NAMALWA (cell line): ENCODE measurements at places on chromosomes 3 and 15.

DNA sequence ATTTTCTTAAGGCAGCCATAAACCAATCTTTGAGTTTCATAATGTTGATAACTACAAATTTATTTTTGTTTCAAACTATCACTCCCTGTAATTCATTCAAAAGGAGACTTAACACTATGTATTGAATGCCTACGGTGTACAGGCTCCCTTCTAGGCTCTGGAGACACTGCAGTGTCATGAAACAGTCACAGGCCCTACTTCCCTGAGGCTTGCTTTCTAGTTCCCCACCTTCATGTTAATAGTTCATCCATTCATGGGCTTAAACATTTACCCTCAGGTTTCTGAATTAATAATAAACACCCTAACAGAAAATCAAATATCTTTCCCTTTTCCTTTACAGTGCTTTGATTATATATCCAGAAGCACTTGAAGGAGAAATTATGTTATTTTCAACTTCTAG lies 168.7 kb downstream of the CHL1 start:
- no peak for DNase-seq

DNA sequence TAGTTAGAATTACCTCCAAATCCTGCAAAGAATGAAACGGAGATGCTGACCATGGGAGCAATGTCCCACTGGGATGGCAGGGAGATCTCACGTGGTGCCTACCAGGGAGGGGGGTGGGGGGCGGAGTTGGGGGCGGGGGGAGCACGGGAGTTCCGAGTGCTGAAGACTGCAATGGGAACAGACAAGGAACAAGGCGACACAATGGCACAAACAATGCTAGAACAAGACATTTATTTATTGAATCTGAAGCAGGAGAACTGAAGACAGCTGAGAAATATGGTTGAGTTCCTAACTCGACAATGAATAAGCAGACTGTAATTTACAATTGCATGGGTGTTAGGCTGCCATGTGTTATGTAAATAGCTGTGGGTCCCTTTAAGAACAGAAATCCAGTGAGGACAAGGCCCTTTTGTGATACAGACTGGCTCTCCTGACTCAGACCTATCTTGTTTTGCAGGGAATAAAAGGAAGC lies 91.2 kb downstream of the AQP9 start:
- DNase-seq, result no peak

- no peak for DNase-seq
These were observed 69.6 kb upstream of the ATP10A start for GRCh38 chr15:25932696-25933095.

DNA sequence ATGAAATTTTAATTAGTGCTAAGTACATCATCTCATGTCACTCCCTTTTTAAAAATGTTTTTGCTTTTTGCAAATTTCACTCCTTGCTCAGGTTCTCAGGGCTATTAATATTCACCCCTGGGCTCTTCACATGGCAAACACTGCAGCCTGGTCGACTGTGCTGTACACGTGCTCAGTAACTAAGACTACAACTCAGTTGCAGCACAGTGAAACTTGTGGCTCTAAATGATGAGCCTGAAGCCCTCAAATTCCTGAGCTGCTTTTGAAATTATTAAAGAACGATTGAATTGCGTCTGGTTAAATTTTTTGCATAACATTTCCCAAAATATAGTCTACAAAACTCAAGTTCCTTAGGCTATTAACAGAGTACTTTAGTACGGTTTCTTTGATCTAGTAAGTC lies 159.3 kb upstream of the C2CD4B start:
- no peak for DNase-seq

DNA sequence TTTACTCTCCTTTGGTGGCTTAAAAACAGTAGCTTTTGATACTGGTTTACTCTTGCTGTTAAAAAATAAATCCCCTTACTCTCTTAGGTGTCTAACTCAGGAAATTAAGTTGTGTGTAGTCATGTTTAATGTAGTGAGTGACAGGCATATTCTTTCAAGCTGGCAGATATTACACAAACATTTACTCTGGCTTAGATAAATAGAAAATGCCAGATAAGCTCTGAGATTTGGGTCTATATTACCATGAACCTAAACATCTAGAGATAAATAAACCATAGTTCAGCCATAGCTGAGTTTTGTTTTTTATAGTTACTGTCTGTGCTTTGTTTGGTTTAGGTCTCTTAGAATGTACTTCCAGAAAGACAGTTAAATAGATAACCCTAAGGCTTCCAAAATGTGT lies 2.4 kb downstream of the SEMA6D start:
- no peak for DNase-seq

DNA sequence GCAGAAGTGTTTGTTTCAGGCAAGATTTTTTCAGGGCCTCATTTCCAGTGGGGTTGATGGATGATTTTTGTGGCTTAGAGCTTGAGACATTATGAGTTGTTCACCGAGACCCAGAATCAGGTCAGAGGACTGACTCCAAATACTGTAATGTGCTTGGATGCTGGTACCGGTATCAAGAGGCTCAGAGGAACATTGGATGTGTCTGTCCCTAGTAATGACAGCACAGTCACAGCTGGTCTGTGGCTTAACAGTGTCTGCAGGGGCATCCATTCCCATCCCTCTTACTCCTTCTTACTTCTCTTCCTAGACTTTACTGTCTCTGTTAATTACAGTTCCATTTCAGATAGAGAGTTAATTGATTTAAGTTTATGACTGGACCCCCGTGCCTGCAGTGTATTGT lies 107.8 kb downstream of the PTPRG start:
- no peak for DNase-seq

GRCh38 chr3:12946251-12946648 lies 104.9 kb upstream of the RPL32 start:
- DNase-seq, result no peak

DNA sequence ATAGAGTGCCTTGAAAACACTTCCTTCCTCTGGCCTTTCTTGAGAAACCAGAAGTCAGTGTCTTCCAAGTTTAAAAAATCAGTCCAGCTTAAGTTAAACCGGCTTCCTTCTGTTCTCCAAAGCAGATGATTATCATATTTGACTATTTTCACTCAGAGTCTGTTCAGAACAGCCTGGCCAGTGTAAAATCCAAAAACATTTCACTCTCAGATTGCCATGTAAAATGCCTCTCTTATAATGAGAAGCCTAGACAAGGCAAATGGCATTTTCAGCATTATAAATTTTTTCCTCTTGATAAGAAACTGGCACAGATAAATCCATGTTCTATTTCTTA lies 193.5 kb downstream of the TNIK start:
- DNase-seq, result no peak

DNA sequence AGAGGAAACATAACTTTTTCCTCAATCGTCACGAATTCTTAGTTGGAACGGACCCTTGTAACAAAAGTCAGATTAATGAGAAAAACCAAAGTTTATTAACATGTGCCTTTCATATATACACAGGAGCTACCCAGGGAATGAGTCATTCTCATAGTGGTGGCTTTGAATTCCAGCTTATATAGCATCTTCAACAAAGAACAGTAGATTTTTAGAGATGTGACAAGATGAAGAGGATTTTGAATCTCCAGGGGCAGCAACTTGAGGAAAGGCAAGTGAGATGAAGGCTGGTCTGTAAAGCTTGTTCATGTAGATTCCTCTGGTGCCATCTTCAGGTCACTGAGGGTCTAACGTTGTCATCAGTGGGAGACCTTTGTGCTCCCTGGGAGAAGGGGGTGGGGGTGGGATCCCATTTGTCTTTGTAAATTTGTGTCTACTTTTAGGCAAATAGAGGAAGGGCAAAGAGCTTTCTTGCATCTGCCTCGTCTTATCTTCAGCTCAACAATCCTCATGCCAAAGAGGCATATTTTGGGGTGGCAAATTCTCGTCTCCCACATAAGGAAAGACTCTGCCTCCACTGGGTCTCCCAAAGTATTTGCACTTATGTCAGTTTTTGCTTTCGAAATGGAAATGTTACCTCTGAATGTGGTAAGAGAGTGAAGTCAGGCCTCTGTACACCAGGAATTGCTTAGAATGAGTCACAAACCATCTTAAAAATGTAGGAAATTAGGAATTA lies 29.5 kb downstream of the CLEC3B start:
- DNase-seq, result peak; percentile 49

DNA sequence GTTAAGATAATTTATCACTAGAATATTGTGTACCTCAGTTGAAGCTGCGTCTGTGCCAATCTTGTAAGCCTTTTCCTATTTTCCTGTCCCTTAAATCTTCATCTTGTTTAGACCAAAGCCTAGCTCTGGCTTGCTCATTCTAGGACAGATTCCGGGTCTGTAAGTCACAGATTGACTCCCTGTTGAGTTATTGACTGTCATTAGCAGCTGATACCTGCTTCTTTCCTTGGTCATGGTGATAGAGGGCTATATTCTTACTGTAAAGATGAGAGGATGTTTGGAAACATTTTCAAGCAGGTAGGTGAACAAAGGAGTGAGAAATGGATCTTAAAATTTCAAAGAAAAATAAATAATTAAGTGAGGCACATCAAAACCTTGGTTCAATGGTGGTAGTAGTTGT lies 200.2 kb downstream of the KCNH8 start:
- DNase-seq, result no peak

- no peak for DNase-seq
These were observed 46.2 kb downstream of the DMXL2 start for GRCh38 chr15:51576286-51576850.

DNA sequence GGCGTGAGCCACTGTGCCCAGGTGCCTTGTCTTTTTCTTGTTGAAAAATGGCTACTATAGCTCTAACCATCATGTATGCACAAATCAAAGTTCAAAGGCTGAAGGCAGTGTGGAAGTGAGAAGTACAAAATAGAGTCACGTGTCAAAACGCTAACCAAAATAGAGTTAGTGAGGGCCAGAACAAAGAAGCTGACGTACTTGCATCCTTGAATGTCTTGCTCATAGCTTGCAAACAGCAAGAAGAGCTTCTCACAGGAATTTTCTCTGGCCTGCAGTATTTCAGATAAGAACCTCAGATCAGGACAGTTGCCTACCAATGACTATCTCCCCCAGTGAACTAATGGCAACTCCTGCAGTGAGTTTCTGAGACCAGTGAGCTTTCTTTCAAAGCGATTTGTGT lies 713.5 kb downstream of the GRM7 start:
- DNase-seq, result no peak

DNA sequence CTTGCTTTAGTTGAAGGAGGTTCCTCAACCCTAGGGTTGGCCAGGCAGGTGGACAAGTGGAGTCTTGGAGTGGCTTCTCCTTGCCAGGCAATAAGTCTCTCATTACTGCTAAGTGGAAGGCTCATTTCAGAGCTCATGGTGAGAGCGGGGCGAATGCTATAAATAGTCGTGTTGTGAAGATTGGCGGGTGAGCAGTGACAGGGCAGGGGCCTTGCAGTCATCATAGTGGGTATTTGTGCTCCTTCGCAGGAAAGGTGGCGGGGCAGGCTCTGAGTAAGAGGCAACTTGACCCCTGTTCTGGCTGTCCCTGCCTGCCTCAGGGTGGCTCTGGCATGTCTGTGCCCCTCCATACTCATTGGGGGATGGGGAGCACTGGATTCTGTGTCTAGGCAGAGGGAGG lies 8.7 kb upstream of the GRM2 start:
- no peak for DNase-seq

DNA sequence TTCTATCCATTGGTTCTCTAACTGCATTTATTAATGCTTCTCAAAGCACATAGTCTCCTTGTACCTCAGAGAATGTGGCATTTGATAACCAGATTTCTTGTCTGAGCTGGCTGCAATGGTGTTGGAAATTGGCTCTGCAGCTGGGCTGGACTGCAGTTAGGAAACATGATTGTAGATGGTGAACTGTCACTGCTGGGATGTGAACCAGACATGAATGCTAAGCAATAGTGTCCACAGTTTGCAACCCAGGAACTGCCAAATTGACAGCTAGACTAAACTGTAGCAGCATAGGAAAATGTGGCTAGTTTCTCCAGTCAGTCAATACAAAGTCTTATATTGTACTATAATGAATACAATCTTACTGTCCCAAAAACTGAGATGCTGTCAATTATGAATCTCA lies 656.6 kb upstream of the GOLIM4 start:
- no peak for DNase-seq

DNA sequence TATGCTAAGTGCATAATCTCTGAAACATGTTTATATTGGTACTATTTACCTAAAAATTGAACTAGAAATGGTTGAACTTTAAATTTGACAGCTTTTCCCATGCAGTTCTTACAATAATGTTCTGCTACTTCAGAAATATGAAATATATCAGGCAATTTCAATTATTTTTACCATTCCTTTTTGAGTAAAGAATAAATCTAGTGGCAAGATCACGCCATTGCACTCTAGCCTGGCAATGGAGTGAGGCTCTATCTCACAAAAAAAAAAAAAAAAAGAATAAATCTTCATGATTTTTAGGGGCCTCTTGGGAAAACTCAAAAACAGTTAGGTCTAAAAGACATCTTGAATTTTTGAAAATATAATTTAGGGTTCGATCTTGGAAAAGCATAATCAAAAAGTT lies 10.6 kb upstream of the DNAAF4 start:
- DNase-seq, result peak; percentile 23

DNA sequence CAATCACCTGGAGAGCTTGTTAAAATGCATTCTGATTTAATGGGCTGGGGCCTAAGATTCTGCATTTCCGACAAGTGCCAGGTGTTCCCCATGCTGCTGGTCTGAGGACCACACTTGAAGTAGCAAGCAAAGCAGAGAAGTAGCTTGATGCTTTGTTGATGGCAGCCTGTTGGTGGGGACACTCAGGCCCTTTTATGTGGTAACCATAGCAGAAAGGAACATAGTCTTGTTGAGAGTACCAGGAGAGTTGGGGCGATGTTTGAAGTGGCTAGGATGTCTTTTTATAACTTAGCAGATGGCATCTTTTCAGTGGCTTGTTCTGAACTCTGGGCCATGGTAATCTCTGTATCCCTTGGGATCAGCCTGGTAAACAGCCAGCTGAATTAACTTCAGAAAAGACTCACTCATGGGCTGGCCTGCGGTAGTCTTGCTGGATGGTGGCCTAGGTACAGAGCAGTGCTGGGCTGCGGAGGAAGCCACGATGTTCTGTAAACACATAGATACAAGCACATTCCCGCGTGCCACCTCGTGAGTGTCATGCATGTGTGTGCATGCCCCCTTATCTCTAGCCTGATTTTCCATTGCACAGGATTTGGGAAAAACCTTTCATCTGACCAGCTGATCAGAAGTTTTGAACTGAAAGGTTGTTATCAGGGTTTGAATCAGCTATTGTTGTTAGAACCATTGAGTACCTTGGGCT lies 292.4 kb upstream of the LRRFIP2 start:
- DNase-seq, result no peak

DNA sequence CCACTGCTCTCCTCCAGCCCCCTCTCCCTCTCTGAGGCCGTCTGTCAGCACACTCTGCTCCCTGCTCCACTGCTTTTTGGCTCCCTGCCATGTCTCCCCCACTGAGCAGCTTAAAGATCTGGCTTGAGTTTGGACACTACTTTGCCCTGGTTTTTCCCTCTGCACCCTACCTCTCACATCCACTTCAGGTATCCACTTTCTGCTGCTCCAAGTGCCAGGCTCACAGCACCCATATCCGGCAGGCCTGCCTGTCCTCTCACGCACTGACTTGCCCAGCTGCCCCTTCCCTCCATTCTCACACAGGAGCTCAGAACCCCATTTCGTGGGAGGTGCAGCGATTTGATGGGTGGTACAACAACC lies 3.7 kb downstream of the DUOX1 start:
- no peak for DNase-seq
